Foreskin keratinocyte (primary cell): ENCODE measurements at places on chromosomes 3 and 15. TPM values are rescaled to one million over a fixed set of nuclear protein-coding genes. Genes with fewer than 3 reads are reported as not detected.

The CCR2 gene
- not detected in 2 replicates for polyA plus RNA-seq

- no peak for DNase-seq
Observed at GRCh38 chr3:146921693-146922092, 316.5 kb upstream of the PLSCR5 start.

DNA sequence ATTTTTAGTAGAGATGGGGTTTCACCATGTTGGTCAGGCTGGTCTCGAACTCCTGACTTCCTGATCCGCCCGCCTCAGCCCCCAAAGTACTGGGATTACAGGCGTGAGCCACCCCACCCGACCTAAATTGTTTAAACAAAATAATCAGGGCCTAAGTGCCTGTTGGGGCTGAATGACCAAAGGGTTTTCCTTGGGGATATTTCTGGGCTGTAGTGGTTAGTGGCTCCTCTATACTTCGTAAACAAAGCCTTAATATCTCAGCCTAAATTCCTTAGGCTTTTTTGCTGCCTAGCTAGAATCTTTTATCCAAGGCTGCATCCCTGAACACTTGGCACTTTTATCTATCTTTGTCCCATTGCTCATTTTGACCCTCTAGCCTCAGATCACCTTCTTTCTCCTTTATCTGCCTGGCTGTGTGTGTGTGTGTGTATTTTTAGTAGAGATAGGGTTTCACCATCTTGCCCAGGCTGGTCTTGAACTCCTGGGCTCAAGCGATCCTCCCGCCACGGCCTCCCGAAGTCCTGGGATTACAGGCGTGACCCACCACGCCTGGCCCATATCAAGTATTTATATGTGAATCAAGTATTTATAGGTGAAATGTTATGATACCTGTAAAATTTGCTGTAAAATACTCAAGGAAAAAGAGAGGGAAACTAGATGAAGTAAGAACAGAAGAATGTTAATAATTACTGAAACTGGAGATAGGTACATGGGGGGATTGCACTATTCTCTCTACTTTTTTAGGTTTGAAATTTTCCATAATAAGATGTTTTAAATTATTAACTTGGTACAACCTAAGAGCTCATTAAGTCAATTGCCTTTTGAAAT lies 1.8 kb downstream of the NUSAP1 start:
- no peak for DNase-seq

DNA sequence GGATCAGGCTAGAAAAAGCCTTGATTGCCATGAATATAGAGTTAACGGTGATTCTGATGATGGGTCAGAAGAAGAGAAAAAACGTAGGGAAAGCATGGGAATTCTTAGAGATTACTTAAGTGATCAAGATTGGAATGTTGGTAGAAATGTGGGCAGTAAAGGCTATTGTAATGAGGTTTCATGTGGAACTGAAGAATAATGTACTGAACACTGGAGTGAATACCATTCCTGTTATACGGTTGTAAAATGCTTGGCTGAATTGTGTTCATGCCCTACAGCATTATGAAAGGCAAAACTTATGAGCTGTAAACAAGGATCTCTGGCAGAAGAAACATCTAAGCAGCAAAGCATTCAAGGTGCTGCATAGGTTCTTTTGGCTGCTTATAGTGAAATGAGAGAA lies 414.1 kb upstream of the CBLB start:
- no peak for DNase-seq

The ABI3BP gene
- 0.62 and 0.68 TPM in 2 replicates for polyA plus RNA-seq

The TEX55 gene
- not detected in 2 replicates for polyA plus RNA-seq

- DNase-seq = no peak
Observed at GRCh38 chr15:66184936-66185790, 68.4 kb downstream of the MEGF11 start.

GRCh38 chr3:3734881-3735280 lies 64.3 kb upstream of the LRRN1 start:
- no peak for DNase-seq

- no peak for DNase-seq
Observed at GRCh38 chr15:40302288-40302886, 5.3 kb downstream of the PLCB2 start.

DNA sequence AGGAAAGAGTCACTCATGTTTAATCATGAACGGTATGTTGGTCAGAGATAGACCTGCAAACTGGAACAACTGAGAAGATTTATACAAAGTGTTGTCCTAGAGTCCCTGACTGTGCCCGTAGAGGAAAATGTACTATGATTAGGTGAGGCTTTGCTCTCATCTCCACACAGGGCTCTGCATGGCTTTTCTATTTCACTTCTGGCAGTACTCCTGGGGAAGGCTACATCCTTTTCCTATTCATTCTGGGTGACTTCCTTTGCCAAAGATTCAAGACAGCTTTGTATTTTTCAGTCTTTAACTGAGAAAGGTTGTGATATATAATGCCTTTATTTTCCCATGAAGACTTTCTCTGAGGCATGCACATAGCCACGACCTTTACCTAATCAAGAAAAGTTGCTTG lies 414.7 kb downstream of the ZBTB20 start:
- DNase-seq = no peak

DNA sequence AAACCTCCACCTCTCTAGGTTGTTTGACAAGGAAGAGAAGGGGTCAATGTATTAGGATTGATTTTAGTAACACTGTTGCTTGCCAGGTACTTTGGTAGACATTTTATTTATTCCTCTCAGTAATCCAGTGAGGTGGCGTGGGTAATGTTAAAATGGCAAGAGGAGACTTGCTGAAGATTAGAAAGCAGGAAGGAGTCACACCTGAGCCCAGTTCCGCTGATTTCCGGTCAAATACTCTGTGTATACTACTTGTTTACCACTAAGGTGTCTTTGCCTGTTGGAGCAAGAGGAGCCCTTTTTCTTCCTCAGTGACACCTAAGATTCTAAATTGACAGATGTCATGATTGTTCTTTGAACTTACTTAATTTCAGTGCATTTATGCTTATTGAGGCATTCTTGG lies 1.7 kb downstream of the OXNAD1 start:
- DNase-seq = no peak

The GNAT1 gene
- not detected in 2 replicates for polyA plus RNA-seq

The COPS2 gene
- polyA plus RNA-seq = 31.2 and 39.7 TPM in 2 replicates

GRCh38 chr3:151276687-151277042 lies 1.7 kb downstream of the P2RY14 start:
- DNase-seq = no peak

GRCh38 chr3:47782446-47783308 lies 984 bp upstream of the SMARCC1 start:
- no peak for DNase-seq

The PRRT3 gene
- polyA plus RNA-seq = 1.3 and 1.4 TPM in 2 replicates

The DUSP7 gene
- 107 and 117 TPM in 2 replicates for polyA plus RNA-seq

DNA sequence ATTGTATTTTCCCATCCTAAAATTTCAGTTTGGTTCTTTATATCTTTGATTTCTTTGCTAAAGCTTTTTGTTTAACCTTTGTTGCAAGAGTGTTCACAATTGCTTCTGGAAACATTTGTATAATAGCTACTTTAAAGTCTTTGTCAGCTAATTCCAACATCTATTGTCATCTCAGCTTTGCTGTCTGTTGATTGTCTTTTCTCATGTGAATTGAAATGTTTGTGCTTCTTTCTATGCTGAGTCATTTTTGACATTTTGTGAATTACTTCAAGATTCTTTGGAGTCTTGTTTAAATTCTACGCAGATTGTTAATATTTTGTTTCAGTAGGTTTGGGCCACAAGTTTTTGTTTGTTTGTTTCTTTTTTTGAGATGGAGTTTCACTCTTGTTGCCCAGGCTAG lies 73.2 kb downstream of the SUCNR1 start:
- no peak for DNase-seq

The CAPN7 gene
- 9.1 and 10.6 TPM in 2 replicates for polyA plus RNA-seq

- no peak for DNase-seq
Observed at GRCh38 chr3:169939751-169940150, 26.9 kb upstream of the SEC62 start.

DNA sequence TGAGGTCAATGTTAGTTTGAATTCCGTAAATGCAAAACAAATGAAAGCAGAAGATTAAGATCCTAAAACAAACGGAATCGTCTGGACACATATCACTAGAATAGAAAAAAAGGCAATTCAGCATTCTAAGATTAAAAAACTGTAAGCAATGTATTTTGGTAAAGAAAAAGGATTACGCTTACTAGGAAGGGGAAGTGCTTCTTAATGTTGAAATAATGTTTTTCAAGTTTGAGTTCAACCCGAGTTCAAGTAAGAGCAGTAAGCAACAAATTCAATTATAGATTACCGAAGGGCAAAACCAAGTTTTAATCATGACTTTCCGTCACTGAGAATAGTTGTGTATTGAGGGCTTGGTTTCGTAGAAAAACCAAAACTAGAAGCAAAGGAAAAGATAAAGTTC lies 637 bp downstream of the CIP2A start:
- DNase-seq = no peak

DNA sequence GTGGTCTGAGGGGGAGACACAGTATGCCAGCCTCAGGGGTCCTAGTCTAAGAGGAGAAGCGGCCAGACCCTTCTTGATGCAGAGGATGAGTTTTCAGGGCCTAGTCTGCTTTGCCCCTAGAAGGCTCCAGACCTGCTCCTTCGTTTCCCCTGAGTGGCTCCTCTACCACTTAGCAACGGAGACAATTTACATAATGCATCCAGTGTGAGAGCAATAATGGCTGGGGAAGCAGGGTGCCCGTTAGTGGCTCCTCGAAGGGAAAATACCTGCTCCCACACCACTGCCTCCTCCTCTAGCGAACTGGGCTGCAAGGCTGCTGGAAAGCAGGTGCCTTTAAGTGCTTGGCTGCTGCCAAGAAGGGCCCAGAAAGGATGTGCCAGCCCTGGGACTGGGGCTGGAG lies 38.9 kb downstream of the CACNA2D2 start:
- no peak for DNase-seq

GRCh38 chr15:89500397-89501270 lies 4.3 kb upstream of the RHCG start:
- DNase-seq = no peak

- no peak for DNase-seq
Observed at GRCh38 chr3:196120291-196120951, 38.5 kb upstream of the TFRC start.

GRCh38 chr3:184320104-184320445 lies 5.7 kb downstream of the EIF4G1 start:
- peak; percentile 67 for DNase-seq

The MANF gene
- 266 and 289 TPM in 2 replicates for polyA plus RNA-seq

- no peak for DNase-seq
Observed at GRCh38 chr3:128863560-128863959, 15.9 kb upstream of the ACAD9 start.

The COL6A5 gene
- not detected in 2 replicates for polyA plus RNA-seq

The PSTPIP1 gene
- polyA plus RNA-seq = 5.4 and 7.0 TPM in 2 replicates

The FANCD2OS gene
- not detected in 2 replicates for polyA plus RNA-seq

- DNase-seq = no peak
Observed at GRCh38 chr15:72785432-72785831, 1.9 kb upstream of the ADPGK start.

The TLR9 gene
- not detected in 2 replicates for polyA plus RNA-seq

- DNase-seq = no peak
Observed at GRCh38 chr3:146342989-146343388, 92.1 kb upstream of the PLSCR4 start.

GRCh38 chr3:30129765-30130164 lies 476.6 kb upstream of the TGFBR2 start:
- no peak for DNase-seq
